ENCODE measurements at places on chromosomes 13 and 19.

DNA sequence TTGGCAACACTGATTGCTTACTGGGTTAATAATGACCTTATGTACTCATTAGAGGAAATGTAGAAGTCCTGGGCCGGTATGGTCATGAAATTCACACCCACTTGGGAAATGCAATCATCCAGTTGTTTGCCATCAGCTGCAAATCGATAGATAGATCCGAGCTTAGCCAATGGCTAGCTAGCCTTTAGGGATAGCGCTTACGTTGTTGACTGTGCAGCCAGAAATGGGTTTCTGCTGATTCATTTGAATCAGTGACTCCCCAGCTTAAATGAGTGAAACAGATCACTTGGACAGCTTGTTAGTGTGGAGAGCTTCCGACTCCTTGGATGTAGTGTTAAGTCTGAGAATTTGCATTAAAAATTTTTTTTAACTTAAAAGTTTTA lies 11.8 kb downstream of the IL17D start:
- DNase-seq: no peak

DNA sequence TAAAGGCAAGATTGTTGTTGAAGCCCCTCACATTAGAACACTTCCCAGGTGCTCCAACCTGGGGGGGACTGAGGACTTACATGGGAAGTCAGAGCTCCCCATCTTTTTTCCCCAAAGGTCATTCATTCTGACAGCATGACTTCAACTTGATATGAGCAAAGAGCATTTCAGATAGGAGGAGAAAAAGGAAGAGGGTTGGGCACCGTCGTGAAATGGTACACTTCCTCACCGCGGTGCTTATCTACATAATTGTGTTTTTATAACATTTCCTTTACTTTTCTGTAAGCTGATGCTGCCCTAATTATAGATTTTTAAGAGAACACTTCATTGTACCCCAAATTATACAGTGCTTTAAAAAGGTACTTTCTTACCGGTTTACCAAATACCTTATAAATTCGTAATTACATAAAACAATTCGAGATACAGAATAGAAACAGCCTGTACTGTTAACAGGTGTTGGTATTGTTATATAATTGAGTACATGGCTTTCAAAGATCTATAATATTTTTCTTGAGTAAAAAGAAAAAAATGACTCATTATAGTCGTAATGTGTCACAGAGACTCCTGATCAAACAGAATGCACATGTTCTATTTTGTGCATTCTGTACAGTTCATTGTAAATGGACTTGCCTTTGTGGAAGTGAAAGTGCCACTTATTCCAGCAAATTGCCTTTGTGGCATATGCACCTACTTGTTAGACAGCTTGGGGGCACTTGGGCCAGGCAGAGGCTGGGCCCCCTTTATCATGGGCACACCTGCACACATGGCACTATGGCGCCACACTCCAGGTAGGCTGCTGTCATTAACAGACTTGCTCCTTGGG lies 81.8 kb downstream of the GGACT start:
- DNase-seq: peak; percentile 25

- DNase-seq: no peak
Observed at GRCh38 chr19:33370783-33371182, 2.7 kb upstream of the CEBPG start.

- no peak for DNase-seq
Observed at GRCh38 chr13:89695343-89696257, 1651.9 kb upstream of the MIR17HG start.
